Activated T-cell treated with anti-CD3 and anti-CD28 coated beads for 24 hours (primary cell): ENCODE measurements at places on chromosomes 13 and 19.

- DNase-seq, result no peak
Observed at GRCh38 chr13:26378116-26378515, 124.2 kb downstream of the CDK8 start.

GRCh38 chr19:31114585-31114984, 234.7 kb downstream of the TSHZ3 start:
- no peak for DNase-seq

DNA sequence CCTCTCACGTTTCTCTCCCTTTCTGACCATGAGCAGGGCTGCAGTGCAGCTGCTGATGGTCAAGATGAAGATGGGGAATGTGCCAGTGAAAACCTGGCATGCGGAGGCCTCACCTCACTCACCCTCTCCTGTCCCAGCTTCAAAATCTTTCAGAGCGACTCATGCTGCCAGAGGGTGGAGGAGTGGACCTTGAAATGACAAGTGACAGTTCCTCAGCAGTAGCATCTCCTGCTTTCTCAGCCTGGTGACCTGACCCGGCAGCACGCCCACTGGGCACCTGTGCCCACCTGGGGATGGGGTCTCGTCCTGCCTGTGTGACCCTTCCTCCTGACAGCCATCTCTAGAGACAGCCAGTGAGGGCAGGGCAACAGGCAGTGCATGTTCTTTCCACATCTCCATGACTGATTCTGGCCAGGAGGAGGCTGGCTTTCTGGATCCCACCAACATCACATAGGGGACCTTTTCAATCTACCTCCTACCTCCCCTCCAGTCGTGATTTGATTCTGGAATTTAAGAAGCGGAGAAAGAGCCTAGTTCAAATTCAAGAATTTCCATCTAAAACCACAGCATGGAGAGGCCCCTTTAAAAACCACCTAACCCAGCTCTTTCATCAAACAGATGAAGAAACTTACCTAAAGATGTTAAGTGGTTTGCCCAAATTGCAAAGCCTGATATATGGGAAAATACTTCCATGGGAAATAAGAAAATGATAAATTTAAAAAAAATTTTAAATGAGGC, 45.8 kb downstream of the RFX2 start:
- no peak for DNase-seq

DNA sequence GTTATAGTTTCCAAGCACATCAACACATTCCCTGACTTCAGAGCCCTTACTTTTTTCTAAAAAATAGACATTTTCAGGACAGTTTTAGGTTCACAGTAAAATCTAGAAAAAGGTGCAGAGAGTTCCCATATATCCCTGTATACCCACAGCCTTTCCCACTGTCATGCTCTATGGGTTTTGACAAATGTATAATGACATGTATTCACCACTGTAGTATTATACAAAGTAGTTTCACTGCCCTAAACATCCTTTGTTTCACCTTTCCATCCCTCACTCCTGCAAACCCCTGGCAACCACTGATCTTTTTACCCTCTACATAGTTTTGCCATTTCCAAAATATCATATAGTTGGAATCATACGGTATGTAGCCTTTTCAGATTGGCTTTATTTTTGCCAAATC, 15.6 kb downstream of the NAA16 start:
- no peak for DNase-seq
